Stimulated activated CD4-positive, alpha-beta T cell treated with anti-CD3 and anti-CD28 coated beads, TNF-alpha, amount 100 ng/mL, for 1 hour (primary cell): ENCODE measurements at places on chromosomes 7 and 10.

- no peak for DNase-seq
These were observed 12.9 kb downstream of the MYOZ1 start for GRCh38 chr10:73628405-73628804.

DNA sequence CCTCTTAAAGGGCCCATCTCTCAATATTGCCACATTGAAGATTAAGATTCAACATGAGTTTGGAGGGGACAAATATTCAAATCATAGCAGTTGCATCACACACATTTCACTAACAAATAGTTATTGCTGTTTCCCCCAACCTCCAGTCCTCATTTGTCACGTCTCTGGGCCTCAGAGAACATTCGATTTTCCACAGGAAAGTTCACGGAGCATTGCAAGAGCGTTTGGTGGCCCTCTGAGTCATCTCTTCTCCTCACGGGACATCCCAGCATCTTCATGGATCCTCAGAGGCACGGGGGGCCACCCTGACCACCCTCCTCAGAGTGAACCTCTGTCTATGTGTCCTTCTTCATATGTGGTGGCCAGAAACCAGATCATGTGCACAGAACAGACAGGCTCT, 50.3 kb upstream of the CHST15 start:
- DNase-seq: no peak

- DNase-seq: no peak
These were observed 55.4 kb downstream of the ZRANB1 start for GRCh38 chr10:124997306-124997705.

- DNase-seq: no peak
These were observed 6.6 kb upstream of the PDLIM1 start for GRCh38 chr10:95297402-95297801.

DNA sequence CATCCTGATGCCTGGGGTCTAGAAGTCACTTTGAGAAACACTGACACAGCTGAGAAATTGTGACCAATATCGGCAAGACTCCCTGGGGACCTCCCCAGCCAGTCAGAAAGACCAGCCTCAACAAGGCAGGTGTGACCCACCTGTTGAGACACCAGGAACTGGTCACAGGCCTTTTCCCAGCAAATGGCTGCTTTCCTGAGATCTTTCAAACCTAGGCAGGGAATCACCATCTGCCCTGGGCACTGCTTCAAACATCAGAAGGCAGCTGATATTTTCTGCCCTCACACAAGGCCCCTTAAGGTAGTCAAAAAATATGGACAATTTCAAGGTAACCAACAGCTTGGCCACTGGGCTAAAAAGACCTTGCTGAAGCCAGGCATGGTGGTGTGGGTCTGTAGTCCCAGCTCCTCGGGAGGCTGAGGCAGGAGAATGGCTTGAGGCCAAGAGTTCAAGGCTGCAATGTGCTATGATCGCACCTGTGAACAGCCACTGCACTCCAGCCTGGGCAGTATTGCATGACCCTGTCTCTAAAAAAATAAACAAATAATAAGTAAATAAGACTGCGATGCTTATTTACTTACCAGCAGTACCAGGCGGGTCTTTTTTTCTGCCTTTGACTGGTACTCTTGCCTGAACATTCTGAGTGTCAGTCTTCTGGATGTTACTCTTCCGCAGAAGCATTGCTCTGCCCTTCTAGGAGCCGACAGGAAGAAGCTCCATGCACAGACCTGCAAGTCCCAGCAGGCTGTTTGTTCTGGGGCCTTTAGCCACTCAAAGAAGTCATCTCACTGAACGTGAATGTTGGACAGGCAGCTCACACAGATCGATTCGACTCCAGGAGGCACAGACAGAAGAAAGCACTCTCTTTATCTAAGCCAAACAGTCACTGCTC, 59.7 kb downstream of the SORBS1 start:
- no peak for DNase-seq

DNA sequence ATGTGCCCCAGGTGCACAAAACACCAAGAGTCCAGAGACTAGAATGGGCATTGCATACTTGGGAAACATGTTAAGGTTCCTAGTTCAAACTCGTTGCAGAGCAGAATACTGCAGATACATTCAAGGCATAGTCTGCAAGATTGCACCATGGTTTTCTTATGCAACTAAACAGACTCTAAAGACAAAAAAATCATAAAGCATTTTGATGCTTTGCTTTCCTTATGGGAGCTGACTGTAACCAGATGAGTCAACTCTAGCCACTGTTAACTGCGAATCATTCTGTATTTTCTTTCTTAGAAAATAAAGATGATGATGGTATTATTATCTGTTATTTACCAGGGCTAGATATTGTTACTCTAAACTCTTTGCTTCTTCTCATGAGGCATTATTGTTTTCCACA, 19.7 kb downstream of the TRUB1 start:
- DNase-seq: no peak

- DNase-seq: no peak
These were observed 18.1 kb downstream of the ERLIN1 start for GRCh38 chr10:100167553-100168312.

- DNase-seq: no peak
These were observed 18.0 kb upstream of the TBXAS1 start for GRCh38 chr7:139811066-139811465.

DNA sequence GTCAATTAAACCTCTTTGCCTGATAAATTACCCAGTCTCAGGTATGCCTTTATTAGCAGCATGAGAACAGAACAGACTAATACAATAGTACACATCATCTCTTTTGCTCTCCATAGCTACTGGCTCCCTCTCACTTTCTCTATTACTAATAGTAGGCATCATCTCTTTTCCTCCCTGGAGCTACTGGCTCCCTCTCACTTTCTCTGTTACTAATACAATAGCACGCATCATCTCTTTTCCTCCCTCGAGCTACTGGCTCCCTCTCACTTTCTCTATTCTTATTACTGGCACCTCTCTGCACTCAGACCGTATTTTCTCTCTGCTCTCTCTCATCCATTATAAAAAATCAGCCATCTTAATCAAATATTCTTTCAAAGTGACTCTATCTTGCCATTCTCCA, 37.1 kb downstream of the SLC25A13 start:
- DNase-seq: no peak

DNA sequence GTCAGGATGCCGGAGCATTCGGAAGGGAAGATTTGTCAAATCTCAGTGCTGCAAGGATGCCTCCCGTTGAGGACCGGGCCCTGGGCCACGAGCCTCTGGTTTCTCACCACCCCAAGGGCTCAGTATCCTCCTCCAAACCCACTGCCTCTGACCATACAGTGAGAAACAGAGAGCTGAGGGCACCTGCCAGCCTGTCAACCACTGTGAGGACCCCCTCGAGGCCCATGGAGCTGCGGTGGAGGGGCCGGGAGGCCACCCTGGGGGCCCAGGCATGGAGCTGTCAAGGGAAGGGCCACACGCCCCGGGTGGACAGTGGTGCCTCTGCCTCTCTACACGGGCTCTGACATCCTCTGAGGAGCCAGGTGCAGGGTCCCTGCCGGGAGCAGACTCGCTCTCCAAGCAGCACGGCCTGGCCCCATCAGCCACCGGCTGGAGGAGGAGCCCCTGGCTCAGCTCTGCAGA, 248.0 kb upstream of the TCERG1L start:
- DNase-seq: no peak

DNA sequence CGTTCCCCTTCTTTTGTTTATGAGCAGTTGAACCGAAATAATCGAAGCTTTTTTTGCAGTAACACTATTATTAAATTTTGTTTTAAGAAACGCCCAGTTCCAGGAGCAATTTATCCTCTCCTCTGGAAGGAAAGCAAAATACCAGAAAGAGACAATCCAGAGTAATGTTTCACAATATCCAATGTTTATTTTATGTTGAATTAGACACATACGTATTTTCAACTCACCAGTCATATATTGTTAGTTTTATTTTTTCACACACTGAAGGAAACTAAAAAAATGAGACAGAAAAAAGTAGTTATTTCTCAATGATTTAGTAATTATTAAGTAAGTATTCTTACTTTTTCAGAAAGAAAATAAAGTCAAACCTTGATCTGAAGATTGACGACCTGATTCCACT, 85.1 kb downstream of the MYOF start:
- DNase-seq: no peak

- DNase-seq: no peak
These were observed 134.6 kb downstream of the LRRC4 start for GRCh38 chr7:127896659-127897058.

DNA sequence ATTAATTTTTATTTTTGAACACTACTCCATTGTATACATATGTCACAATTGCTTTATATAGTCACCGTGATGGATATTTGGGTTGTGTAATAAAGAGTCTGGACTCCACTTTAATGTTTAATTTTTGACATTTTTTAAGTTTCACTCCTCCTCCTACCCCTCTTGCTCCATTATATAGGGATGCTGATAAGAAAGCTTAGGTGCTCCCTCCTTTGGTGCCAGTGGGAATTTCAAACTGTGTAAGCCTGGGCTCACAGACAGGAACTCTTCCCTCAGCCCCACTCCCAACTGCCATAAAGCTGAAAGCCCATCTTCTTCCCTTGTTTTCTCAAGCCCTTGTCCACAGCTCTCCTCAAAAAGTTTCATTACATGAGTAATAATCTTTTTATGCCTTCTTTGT, 47.6 kb downstream of the TWIST1 start:
- DNase-seq: no peak

- no peak for DNase-seq
These were observed 3.5 kb upstream of the CFAP58 start for GRCh38 chr10:104350127-104350635.

- no peak for DNase-seq
These were observed 20.2 kb downstream of the SLC16A12 start for GRCh38 chr10:89515031-89515841.

DNA sequence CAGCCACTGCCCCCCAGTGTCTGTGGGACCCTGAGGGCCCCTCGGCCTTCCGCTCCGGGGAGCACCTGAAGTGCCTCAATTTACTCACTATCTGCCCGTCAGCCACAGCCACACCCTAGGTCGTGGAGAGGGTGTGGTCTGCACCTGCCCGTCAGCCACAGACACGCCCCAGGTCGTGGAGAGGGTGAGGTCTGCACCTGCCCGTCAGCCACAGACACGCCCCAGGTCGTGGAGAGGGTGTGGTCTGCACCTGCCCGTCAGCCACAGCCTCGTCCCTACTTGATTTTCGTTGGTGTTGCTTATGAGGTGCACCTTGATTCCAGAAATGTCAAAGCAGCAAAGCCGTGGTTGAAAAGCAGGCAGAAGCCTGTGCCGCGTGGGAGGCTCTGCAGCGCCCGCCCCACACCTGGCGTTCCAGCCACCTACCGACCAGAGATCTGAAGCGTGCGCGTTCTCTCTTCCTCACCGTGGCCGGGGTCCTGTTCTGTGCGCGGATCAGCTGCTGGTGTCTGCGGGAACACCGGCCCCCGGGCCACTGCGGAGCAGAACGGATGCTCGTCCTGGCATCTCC, 101.6 kb downstream of the DYNC2I1 start:
- no peak for DNase-seq

DNA sequence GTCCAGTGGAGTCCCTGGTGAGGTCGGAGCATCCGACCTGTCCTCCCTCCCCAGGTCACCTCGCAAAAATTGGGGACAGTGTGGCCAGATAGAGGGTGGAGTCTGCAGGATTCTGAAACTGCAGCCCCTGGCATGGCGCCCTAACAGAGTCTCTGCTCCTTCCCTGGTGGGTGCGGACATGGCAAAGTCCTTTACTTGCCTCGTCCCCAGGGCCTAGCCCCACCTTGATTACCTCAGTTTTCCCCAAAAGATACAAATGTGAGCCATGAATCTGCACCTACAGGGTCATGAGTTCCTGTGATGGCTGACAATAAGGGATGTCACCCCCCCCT, 47.7 kb downstream of the NPVF start:
- DNase-seq: no peak

DNA sequence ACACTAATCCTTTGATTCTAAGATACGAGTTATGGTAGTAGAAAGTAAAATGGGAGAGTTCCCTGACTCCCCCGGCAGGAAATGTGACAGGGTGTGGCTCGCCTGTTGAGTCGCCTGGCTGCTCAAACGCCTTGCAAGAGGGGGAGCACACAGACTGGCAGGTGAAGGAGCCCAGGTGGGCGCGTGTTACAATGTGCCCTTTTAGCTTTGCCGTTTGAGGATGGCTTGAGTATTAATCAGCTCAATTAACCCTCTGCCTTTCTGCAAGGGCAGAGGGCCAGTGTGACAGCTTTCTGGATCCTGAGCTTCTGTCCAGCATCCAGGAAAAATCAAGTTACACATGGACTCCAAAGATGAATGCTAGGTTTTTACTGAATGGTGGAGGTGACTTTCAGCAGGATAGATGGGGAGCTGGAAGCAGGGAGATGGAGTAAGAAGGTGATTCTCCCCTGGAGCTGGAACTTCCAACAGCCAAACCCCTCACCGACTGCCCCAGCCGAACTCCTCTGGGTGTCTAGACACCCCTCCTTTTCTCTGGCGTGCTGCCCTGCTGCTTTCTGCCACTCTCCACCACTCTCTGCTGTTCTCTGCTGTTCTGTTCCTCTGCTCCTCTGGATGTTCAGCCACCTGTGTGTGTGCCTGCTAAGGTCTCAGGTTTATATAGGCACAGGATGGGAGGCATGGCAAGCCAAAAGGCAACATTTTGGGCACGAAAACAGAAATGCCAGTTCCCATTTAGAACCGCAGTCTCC, 548.8 kb upstream of the KCND2 start:
- DNase-seq: no peak

DNA sequence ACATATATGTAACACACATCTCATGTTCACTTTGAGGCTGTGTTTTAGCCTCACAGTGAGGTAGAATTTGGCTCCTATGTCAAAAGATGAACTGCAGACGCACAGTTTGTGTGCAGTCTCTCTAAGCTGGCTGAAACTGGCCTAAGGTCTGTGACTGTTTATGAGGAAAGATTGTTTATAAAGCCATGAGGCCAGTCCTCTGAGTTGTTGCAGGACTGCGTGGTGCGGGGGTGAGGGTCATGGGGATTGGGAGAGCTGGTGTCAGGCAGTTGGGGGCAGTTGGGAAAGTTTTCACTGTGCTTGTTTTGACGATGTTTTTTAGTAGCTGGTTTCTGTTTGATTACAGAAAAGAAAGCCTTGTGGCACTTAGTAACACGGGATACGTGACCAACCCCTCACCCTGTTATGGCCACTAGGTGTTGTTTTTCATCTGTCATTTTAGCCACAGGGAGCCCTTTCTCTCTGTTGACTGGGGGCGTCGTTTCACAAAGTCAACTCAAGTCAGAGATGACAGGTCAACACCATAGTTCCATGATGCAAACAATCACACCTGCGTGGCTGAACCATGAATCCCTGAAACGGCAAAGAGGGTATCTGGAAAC, 310.9 kb downstream of the CCDC3 start:
- no peak for DNase-seq

DNA sequence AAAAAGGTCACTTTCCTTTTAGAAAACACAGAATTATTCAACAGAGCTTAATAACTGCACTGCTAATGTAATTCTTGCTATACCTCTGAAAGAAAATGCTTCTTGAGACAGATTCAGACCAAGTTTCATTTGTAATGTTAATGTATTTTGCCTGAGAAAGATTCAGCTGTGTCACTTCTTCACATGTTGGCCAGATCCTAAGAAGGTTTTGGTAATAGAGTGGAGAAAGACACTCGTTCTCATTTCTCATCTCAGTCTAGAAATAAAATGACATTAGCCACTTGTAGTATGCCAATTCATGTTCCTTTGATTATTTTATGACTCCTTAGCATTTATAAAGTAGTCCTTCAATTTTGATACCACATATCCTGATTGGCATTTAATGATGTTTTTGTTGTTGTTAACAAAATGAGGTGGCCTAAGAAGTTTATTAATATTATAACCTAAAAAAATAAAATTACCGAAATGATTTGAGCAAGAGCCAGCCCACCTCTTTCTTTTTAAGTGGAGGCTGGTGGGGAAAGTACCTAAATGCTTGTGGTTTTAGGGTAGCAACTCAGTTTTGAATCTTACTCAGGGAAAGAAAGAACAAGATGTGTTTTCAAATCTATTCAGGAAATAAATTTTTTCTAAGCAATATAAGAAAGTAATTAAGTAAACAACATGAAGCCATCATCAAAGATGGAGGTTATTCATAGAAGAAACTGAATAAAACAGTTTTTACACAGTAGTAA, 16.4 kb upstream of the ELAPOR2 start:
- DNase-seq: no peak
